Stimulated activated CD4-positive, alpha-beta T cell treated with anti-CD3 and anti-CD28 coated beads, Interleukin-4, amount 100 ng/mL, for 24 hours (primary cell): ENCODE measurements at places on chromosomes 16 and 17.

DNA sequence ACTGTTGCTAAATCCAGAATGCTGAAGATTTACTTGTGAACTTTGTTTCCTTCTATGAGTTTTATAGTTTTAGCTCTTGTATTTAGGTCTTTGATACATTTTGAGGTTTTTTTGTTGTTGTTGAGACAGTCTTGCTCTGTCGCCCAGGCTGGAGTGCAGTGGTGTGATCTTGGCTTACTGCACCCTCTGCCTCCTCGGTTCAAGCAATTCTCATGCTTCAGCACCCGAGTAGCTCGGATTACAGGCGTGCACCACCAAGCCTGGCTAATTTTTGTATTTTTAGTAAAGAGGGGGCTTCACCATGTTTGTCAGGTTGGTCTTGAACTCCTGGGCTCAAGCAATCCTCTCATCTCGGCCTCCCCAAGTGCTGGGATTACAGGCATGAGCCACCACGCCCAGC is 14.4 kb downstream of the TENT4B start:
- DNase-seq: no peak

DNA sequence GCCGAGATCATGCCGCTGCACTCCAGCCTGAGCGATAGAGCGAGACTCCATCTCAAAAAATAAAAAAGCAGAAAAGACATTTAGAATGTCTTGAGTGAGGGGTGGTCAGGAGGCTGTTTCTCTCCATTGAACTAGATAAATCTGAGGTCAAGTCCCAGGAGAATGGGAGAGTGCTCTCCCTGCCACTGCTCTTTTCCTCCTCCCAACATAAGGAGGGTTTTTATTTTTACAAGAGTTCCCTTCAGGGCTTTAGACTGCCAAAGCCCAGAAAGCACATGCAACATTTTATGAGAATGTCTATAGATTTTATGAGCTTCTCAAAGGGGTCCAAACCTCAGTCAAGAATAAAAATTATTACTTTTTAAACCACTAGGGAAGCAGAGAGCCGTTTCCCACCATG is 1.6 kb downstream of the RND2 start:
- DNase-seq: no peak

- no peak for DNase-seq
Measured at GRCh38 chr16:73171901-73172240, 123.9 kb upstream of the ZFHX3 start.

DNA sequence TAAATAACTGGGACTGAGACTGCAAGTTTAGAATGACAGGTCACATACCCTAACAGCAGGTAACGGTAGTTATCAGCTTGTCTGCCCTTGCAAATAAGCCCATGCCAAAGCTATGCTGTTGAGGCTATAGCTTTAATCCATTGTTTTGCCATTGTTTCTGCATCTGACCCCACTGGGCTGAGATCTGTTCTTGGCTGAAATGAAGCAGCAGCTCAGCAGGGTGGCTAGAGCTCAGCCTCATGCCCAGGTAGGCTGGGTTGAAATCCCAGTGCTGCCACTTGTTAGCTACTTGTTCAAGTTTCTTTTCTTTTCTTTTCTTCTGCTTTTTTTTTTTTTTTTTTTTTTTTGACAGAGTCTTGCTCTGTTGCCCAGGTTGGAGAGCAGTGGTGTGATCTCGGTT is 40.1 kb downstream of the NKD1 start:
- DNase-seq: no peak

GRCh38 chr17:80953471-80954315 is 37.9 kb upstream of the CHMP6 start:
- DNase-seq: no peak

GRCh38 chr17:81097943-81098308 is 63.0 kb downstream of the BAIAP2 start:
- DNase-seq: peak; percentile 13

GRCh38 chr17:34769049-34769448 is 189.7 kb downstream of the TMEM132E start:
- no peak for DNase-seq

- DNase-seq: no peak
Measured at GRCh38 chr17:44995436-44996001, 27.4 kb upstream of the C1QL1 start.

GRCh38 chr17:15256689-15257088 is 8.4 kb downstream of the PMP22 start:
- no peak for DNase-seq

DNA sequence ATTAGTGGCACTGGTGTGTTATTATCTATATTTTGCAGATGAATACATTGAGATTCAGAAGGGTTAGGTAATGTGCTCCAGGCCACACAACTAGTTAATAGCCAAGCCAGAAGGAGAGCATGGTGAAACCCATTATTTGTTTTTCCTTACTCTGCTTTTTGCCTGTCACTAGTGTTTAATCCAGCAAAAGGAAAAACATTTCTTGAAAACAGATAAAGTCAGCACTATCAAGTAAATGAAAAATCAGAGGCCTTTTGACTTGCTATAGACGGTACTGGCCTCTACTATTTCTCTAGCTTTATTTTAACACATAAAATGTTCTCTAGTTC is 4.8 kb downstream of the PITPNC1 start:
- DNase-seq: no peak

- DNase-seq: no peak
Measured at GRCh38 chr17:34154961-34155730, 99.9 kb upstream of the CCL2 start.

- no peak for DNase-seq
Measured at GRCh38 chr17:56596691-56597494, 3.4 kb downstream of the NOG start.

DNA sequence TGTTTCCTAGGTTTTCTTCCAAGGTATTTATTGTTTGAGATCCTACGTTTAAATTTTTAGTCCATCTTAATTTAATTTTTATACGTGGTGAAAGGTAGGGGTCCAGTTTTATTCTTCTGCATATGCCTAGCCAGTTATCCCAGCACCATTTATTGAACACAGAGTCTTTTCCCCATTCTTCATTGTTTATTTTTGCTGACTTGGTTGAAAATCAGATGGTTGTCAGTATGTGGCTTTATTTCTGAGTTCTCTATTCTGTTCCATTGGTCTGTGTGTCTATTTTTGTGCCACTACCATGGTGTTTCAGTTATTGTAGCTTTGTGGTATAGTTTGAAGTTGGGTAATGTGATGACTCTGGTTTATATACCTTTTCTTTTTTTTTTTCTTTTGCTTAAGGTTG is 753.0 kb upstream of the GOT2 start:
- DNase-seq: no peak

DNA sequence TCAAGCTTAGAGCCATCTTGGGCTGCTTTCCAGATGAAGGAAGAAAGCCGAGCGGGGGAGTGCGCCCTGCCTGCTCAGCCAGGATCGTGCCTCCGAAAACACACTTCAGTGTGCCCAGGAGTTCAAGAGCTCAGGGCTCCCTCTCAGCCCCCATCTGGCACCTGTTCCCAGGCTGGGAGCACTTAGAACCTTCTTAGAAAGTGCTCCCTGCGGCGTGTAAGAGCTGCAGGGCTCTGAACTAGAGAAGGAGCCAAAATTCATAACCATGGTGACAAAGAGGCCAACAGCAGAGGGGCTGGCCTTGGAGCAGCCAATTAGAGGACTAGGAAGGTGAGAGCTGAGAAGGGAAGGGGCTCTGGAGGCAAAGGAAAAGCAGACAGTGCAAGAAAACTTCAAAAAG is 59.0 kb upstream of the TNRC6C start:
- DNase-seq: no peak

GRCh38 chr16:28149011-28149888 is 62.5 kb downstream of the XPO6 start:
- DNase-seq: no peak

DNA sequence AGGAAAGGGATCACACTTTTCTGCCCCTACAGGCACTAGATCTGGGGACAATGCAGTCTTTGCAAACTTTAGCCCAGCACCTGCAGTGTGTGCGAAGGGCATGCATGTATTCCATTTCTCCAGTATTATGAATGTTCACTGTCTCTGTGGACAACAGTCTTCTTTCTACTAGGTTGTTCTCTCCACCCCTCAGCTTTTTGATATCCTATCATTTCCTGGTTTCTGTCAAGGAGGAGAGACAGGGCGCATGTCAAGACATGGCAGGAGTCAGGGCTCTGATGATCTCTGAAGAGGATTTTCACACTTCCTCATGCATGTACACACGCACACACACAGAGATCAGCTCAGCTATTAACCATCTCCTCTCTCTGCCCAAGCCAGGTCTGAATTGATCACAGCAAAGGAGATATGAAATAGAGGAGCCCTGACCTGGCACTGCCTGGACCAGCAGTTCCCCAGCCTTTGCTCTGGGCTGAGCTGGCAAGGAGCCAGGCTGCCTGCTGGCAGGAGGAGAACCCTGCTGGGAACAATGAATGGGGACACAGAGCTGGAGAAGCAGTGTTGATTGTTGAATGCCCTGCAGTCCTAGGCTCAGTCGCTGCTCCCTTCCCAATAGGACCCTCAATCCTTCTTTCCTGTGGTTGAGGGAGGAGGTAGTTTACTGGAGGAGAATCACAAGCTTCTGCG is 2.6 kb downstream of the GPR179 start:
- DNase-seq: no peak

- DNase-seq: no peak
Measured at GRCh38 chr17:69198238-69198637, 30.4 kb downstream of the ABCA10 start.

- no peak for DNase-seq
Measured at GRCh38 chr16:15494236-15494635, 59.8 kb downstream of the BMERB1 start.

GRCh38 chr17:42347606-42348005 is 40.6 kb downstream of the STAT3 start:
- DNase-seq: no peak

GRCh38 chr16:70685938-70686375 is at the start of gene MTSS2:
TSS of gene MTSS2 (minus strand) at chr16:70686053. CDS start at chr16:70685791, 262 bp downstream.
- DNase-seq: no peak

DNA sequence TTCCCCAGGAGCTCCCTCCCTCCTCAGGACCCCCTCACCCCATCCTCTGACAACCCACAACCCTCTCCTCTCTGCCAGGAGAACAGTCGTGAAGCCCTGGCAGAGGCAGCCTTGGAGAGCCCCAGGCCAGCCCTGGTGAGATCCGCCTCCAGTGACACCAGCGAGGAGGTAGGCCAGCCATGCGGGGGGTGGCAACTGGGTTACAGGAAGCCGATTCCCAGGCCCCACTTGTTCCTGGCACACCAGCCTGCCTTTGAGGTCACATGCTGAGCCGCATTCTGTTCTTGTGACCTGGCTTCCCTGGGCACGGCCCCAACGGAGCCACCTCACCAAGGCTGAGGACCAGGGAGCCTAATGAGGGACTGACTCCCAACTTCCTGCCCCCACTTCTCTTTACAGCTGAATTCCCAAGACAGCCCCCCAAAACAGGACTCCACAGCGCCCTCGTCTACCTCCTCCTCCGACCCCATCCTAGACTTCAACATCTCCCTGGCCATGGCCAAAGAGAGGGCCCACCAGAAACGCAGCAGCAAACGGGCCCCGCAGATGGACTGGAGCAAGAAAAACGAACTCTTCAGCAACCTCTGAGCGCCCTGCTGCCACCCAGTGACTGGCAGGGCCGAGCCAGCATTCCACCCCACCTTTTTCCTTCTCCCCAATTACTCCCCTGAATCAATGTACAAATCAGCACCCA is 7.9 kb downstream of the NAT9 start:
- DNase-seq: no peak

DNA sequence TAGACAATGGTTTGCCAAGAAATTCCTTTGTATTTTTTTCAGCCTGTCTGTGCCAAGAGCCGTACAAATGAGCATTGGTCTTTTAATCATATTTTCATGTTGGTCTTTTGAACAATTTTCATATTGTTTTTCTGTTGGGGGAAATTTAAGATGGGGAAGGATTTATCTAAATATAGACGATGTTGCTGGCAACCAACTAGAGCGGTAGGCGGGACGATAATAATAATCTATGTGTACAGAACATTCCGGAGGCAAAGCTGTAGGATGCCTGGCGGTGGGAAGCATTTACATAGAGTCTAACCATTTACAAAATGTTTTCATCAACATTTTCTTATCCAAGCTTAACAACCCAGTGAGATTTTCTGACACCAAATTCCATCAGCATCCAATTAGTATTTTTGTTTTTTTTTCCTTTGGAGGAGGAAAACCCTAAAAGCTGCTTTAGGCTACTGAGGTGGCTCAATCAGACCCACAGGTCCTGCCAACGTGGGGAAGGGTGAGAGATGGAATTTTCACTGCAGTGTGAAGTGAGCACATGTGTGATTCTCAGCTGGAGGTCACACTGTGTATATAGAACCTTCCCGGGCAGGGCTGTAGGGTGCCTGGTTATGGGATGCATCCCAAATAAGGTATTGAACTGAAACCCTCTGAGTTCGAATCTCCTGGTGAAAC is 11.7 kb upstream of the SEC14L1 start:
- no peak for DNase-seq

DNA sequence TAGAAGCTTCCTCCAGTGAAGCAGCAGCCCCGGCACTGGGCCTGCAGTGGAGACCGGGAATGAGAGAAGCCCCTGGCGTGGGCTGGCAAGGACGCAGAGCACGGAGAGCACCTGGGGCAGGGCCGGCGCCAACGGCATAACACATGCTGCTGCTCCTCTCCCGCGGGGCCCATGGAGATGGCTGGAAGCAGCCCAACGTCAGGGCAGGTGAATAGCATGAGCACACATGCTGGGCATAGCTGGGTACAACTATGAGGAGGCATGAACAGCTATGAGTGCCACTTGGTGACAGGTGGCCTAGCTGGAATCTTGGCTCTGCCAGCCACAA is 46.4 kb downstream of the IRF8 start:
- DNase-seq: no peak

DNA sequence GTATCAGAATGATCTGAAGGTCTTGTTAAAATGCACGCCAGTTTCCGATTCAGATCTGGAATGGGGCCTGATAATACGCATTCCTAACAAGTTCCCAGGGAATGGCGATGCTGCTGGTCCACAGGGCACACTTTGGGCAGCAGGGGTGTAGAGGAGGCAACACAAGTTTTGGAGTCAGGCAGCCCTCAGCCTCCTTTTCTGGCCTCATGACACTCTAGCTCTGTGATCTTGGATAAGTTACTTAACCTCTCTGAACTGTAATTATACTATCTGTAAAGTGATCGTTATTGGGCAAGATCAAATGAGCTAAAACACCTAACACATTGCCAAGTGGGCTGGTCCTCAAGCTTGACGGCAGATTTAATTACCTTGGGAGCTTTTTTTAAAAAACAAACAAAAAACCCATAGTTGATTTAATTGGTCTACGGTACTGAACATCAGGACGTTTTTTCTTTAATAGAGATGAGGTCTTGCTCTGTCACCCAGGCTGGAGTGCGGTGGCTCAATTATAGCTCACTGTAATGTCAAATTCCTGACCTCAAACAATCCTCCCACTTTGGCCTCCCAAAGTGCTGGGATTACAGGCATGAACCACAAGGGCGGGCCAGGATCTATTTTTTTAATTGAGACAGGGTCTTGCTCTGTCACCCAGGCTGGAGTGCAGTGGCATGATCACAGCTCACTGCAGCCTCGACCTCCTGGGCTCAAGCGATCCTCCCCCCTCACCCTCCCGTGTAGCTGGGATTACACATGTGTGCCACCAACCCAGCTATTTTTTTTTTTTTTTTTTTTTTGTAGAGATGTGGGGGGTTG is 10.0 kb upstream of the MRPS23 start:
- DNase-seq: no peak

DNA sequence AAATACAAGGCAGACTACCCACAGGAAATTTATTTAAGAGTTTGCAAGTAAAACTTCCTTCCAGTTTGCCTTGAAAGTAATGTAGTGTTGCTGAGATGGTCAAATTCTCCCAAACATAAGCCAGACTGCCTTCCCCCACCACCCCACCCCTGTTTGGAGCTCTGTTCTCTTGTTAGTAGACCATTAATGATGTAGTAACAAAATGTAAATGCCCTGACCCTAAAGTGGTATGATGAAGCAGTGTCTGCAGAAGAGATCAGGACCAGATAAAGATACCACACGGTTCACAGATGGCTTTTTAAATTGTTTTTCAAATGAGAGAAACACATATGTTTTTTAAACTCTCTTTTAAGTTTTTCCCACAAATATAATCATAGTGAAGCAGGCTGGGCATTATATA is 136.4 kb upstream of the TMEM97 start:
- no peak for DNase-seq
